Activated CD4-positive, alpha-beta memory T cell treated with anti-CD3 and anti-CD28 coated beads, Interleukin-2, amount 10 ng/mL, durations not matched to agents 7 days and 5 days (primary cell): ENCODE measurements at places on chromosomes 7 and 10. TPM values are rescaled to one million over a fixed set of nuclear protein-coding genes. Genes with fewer than 3 reads are reported as not detected.

DNA sequence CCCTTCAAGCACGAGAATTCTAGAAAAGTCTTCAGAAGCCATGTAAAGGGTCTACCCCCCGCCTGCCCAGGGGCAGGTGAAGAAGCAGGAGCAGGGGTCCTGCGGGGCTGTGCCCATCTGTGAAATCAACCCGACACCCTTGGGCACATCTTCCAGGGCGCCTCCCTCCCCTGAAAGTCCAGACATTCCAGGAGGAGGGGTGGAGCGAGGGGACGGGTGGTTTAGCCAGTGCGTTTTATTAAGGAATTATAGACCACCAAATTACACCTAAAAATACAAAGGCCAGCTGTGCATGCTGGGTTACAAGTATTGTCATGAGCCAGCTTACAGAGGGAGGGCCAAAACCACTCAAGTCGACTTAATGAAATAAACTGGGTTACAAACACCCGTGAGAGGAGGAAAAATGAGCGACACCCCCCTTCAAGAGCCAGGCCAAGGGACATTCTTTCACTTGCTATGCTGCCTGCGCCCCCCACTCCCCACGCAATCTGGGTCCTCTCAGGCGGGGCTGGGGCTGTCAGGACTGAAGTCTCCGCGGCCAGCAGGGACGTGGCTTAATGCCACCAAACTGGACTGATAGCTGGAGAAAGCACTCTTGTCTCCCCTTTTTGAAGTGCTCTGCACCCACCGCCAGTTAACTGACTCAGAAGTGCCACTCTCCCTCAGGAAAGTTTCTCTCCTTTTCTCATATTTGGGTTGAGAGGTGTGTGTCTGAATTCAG is 360.3 kb downstream of the FRMD4A start:
- DNase-seq: no peak
- no peak overlapping the region for H3K27ac ChIP-seq
- no peaks in the 10 kb centered on the region for H3K4me1 ChIP-seq
- no peaks in the 10 kb centered on the region for H3K36me3 ChIP-seq
- no peaks in the 10 kb centered on the region for H3K27me3 ChIP-seq

- H3K27me3 ChIP-seq: peaks cover 19% of the 10 kb centered on the region
- no peaks in the 10 kb centered on the region for H3K36me3 ChIP-seq
- no peak for DNase-seq
- H3K4me3 ChIP-seq: no peak overlapping the region
Measured at GRCh38 chr10:86967481-86967941, 771 bp upstream of the ADIRF start.

GRCh38 chr7:77991656-77992055 is 193.1 kb downstream of the PHTF2 start:
- H3K36me3 ChIP-seq: no peaks in the 10 kb centered on the region
- H3K27ac ChIP-seq: no peak overlapping the region
- no peak for DNase-seq
- peaks cover 20% of the 10 kb centered on the region for H3K27me3 ChIP-seq
- peaks cover 2% of the 10 kb centered on the region for H3K4me1 ChIP-seq
- H3K4me3 ChIP-seq: no peak overlapping the region

DNA sequence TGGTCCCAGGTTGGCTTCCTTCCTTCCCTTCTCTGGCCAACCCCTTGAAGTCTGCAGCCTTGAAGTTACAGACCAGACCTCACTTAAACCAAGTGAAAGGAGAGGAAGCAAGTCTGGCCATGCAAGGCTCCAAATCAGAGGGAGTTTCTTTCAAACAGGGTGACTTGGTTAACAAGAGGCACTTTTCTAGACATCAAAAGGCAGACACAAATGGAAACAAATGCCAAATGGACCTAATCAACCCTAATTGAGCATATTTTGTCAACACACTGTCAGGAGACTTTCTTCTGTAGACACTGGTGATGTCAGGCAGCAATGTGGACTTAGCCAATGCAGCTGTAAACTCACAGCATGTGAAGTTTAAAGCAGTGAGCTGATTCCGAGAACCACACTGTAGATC is 282.7 kb upstream of the FZD8 start:
- H3K27ac ChIP-seq: no peak overlapping the region
- DNase-seq: no peak
- no peaks in the 10 kb centered on the region for H3K4me1 ChIP-seq
- no peaks in the 10 kb centered on the region for H3K36me3 ChIP-seq

DNA sequence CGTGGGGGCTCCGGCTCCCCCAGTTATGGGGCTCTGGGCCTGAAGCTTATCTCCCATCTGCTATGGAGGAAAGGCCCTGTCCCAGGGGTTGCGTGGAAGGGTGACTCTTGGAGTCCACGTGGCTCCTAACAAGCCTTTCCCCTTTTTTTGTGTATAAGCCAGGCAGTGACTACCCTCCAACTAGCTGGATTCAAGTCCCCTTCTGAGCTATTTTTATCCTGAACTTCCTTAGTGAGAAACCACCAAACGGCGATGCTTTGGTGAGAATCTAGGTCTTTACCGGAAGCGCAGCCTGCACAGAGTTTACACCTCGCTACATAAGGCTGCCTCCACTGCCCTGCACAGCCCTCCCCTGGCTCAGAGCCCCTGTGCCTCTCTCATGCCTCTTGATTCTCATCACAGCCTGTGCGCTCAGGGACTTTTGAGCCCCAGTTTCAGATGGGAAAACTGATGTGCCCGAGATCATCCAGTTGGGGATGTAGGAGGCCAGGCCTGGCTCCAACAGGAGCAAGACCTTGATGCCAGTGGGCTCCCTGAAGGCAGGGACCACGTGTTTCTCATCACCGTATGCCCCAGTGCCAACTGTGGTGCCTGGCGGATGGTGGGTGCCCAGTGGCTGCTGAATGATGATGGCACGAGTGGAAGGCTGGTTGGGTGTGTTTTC is 102.3 kb upstream of the PPIF start:
- H3K4me3 ChIP-seq: peak overlapping the region; percentile 89
- peaks cover 23% of the 10 kb centered on the region for H3K36me3 ChIP-seq
- DNase-seq: peak; percentile 54

DNA sequence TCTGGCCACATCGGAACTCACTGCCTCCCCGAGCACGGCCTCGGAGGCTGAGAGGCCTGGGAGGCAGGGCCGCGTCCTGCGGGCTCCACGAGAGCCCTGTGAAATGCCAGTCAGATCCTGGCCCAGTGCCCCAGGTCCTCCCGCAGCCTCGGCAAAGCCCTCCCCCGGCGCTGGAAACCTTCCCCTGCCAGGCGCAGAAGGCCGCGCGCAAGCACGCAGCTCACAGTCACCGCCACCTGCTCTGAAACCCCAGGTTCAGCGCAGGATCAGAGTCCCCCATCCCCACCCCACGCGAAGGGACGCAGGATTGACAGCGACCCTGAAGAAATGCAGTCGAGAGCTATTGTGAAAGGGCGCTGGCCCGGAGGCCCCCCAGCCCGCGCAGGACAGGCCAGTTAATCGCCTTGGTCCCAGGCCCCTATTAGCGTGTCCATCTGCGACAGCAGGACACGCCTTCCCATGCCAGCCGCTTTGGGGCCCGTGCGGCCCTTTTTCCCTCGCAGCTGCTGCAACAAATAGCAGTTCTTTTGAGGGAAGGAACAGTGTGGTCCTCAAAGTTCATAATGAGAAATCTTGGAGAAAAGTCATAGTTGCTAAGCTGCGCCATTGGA is 13.5 kb upstream of the EGFR start:
- H3K4me1 ChIP-seq: no peaks in the 10 kb centered on the region
- H3K27me3 ChIP-seq: peaks cover 20% of the 10 kb centered on the region
- no peak overlapping the region for H3K4me3 ChIP-seq
- no peak for DNase-seq

- H3K4me3 ChIP-seq: no peak overlapping the region
- no peaks in the 10 kb centered on the region for H3K36me3 ChIP-seq
- H3K27me3 ChIP-seq: peaks cover 2% of the 10 kb centered on the region
- peaks cover 21% of the 10 kb centered on the region for H3K4me1 ChIP-seq
Measured at GRCh38 chr7:138865843-138866242, 67.8 kb upstream of the ATP6V0A4 start.

DNA sequence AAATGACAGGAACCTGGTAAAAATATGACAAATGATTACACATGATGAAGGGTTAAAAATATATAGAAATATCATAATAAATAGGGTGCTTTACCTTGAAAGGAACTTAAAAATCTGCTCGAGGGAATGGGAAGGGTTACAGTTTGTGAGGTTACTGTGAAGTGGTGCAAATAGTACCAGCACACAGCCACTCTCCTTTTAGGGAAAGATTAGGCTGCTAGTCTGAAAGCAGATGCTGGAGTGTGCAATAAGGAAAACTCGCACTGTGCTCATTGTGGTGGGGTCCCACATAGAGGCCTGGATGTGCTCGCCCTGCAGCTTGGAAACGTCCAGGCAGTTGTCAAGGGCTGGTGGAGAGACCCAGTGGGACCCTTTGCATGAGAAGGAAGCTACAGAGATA is 145.9 kb upstream of the TBX20 start:
- no peak for DNase-seq
- no peaks in the 10 kb centered on the region for H3K36me3 ChIP-seq
- no peak overlapping the region for H3K27ac ChIP-seq
- H3K4me3 ChIP-seq: no peak overlapping the region
- no peaks in the 10 kb centered on the region for H3K4me1 ChIP-seq

DNA sequence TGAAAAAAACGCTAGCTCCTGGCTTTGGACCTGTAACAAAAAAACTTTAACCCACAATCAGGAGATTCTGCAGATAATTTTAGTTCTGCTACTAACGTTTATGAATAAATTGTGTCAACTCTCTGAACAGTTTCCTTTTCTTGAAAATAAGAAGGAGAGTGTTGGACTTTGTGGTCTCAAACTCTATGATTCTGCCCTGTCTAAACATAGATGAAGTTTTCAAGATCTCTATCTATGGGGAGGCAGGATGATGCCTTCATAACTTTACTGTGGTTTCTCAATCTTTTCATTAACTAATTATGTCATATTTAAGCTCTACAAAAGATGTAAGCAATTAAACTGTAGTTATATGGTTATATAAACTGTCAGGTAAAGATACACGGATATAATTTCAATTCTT is 162.0 kb downstream of the REEP3 start:
- H3K4me1 ChIP-seq: peaks cover 16% of the 10 kb centered on the region
- H3K27ac ChIP-seq: no peak overlapping the region
- no peaks in the 10 kb centered on the region for H3K36me3 ChIP-seq
- DNase-seq: no peak
- H3K4me3 ChIP-seq: no peak overlapping the region
- H3K27me3 ChIP-seq: peaks cover 10% of the 10 kb centered on the region

DNA sequence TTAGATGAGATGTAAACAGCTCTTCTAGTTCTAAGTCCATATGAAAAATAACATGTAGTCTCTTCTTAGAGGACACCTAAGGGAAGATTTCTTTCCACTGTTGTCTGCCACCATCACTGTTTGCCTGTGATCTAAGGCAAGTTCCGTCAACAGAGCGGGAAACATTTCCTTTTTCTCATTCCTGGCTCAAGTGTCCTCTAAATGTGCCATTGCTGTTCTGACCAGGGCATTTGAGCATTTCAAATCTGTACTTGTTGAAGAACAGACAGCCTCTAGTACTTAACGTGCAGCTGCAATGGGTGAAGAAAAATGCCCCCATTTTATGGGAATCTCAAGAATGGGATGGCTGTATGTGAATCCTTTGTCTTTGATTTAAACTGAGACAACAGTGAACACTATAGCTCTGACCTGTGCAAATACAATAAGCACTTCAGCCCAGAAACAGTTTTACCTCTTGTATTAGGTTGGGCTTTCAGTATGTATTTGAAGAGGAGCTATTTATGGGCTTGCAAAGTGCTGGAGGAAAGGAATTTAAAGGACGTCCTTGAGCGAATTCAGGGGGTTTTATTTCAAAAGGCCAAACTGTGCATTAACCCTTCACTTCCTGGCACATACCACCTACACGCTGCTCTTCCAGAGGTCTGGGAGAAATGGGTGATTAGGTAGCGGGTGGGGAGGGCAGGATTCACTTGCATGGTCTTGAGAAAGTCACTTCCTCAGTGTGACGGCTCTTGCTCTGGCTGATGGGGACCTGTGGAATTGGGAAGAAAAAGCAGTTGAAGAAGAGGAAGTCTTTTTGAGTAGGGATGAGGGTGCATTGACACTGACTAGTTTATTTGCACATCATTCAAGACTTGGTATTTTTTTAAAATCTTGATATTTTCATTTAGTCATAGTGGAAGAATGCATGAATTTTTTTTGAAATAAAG is 66.1 kb downstream of the THNSL1 start:
- H3K4me3 ChIP-seq: no peak overlapping the region
- H3K27ac ChIP-seq: no peak overlapping the region
- H3K27me3 ChIP-seq: peaks cover 15% of the 10 kb centered on the region
- peaks cover 8% of the 10 kb centered on the region for H3K4me1 ChIP-seq
- no peaks in the 10 kb centered on the region for H3K36me3 ChIP-seq

GRCh38 chr7:74206589-74207120 is 3.2 kb upstream of the LAT2 start:
- H3K4me3 ChIP-seq: peak overlapping the region; percentile 35
- peaks cover 36% of the 10 kb centered on the region for H3K4me1 ChIP-seq
- H3K27me3 ChIP-seq: no peaks in the 10 kb centered on the region
- no peaks in the 10 kb centered on the region for H3K36me3 ChIP-seq
- DNase-seq: peak; percentile 82
- no peak overlapping the region for H3K27ac ChIP-seq

- H3K36me3 ChIP-seq: no peaks in the 10 kb centered on the region
- no peaks in the 10 kb centered on the region for H3K4me1 ChIP-seq
Measured at GRCh38 chr7:122166740-122167139, 22.7 kb upstream of the AASS start.

GRCh38 chr7:45980181-45980905 is 59.3 kb upstream of the IGFBP3 start:
- no peak overlapping the region for H3K4me3 ChIP-seq
- no peaks in the 10 kb centered on the region for H3K4me1 ChIP-seq
- no peaks in the 10 kb centered on the region for H3K27me3 ChIP-seq
- no peak overlapping the region for H3K27ac ChIP-seq
- H3K36me3 ChIP-seq: no peaks in the 10 kb centered on the region
- no peak for DNase-seq

- DNase-seq: no peak
- no peak overlapping the region for H3K4me3 ChIP-seq
- no peak overlapping the region for H3K27ac ChIP-seq
- H3K36me3 ChIP-seq: peaks cover 1% of the 10 kb centered on the region
- H3K4me1 ChIP-seq: no peaks in the 10 kb centered on the region
Measured at GRCh38 chr7:134593530-134594392, 44.9 kb downstream of the AKR1B15 start.

- no peak overlapping the region for H3K4me3 ChIP-seq
- DNase-seq: no peak
- no peak overlapping the region for H3K27ac ChIP-seq
- no peaks in the 10 kb centered on the region for H3K36me3 ChIP-seq
- no peaks in the 10 kb centered on the region for H3K27me3 ChIP-seq
- H3K4me1 ChIP-seq: no peaks in the 10 kb centered on the region
Measured at GRCh38 chr7:122556219-122556618, 142.7 kb downstream of the RNF133 start.

MYL10 gene
- total RNA-seq: not detected

CCL24 gene
- not detected for total RNA-seq

PRSS37 gene
- total RNA-seq: not detected

PALS2 gene
- 18.7 TPM for total RNA-seq

LRRC4 gene
- total RNA-seq: not detected

TMEM213 gene
- 1.1 TPM for total RNA-seq

LAMTOR4 gene
- total RNA-seq: 164 TPM

ERV3-1 gene
- 14.4 TPM for total RNA-seq
